NCI-H2081 (cell line): ENCODE measurements at places on chromosomes 11 and 22.

- DNase-seq: peak; percentile 63
Observed at GRCh38 chr11:115256397-115257197, 247.6 kb downstream of the CADM1 start.

DNA sequence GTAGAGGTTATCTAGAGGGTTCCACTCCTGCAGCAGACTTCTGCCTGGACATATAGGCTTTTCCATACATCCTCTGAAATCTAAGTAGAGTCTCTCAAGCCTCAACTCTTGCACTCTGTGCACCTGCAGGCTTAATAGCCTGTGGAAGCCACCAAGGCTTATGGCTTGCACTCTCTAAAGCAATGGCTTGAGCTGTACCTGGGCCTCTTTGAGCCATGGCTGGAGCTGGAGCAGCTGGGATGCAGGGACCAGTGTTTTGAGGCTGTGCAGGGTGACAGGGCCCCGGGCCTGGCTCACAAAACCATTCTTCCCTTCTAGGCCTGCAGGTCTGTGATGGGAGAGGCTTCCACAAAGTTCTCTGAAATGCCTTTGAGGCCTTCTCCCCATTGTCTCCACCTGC, 2.9 kb upstream of the NXPE4 start:
- DNase-seq: no peak

GRCh38 chr11:100663583-100663982, 23.5 kb upstream of the ARHGAP42 start:
- no peak for DNase-seq

GRCh38 chr11:8336356-8337129, 72.9 kb upstream of the LMO1 start:
- no peak for DNase-seq

- DNase-seq: no peak
Observed at GRCh38 chr11:6570691-6571427, 32.6 kb downstream of the RRP8 start.

DNA sequence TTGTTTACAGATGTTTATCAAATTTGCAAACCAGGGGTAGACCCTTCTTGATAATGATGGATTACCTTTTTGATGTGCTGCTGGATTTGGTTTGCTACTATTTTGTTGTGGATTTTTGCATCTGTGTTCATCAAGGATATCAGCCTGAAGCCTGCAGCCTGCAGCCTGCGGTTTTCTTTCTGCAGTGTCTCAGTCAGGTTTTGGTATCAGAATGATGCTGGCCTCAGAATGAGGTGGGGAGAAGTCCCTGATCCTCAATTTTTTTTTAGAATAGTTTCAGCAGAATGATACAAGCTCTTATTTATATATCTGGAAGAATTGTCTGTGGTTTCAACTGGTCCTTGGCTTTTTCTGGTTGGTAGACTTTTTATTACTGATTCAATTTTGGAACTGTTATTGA, 19.7 kb upstream of the RAB38 start:
- DNase-seq: no peak

- DNase-seq: no peak
Observed at GRCh38 chr11:117992136-117992535, 5.9 kb downstream of the IL10RA start.

GRCh38 chr11:25350899-25351803, 854.3 kb downstream of the LUZP2 start:
- no peak for DNase-seq

DNA sequence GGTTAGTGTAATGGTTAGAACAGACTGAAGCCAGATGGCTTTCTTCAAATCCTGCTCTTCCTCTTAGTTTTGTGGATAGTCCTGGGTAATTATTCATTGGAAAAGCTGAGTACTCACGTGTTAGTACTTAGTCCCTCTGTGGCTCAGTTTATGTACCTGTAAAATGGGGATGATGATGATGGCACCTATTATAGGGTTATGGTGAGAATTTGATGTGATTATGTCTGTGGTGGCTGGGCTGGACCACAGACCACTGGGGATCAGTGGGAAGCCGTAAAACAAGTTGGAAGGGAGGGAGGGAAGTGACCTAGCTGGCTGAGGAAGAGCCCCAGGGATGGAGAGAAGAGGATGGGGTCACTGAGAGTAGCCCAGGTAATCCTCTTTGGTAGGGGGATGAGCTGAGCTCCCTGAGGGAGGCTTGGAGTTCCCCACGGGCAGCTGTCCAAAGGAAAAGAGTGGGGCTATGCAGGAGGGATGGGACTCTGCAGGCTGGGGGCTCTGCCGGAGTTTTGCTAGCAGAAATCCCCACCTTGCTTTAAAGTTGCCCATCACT, 19.8 kb downstream of the ARHGEF17 start:
- no peak for DNase-seq

- peak; percentile 48 for DNase-seq
Observed at GRCh38 chr11:727859-728748, 19.2 kb upstream of the TALDO1 start.

DNA sequence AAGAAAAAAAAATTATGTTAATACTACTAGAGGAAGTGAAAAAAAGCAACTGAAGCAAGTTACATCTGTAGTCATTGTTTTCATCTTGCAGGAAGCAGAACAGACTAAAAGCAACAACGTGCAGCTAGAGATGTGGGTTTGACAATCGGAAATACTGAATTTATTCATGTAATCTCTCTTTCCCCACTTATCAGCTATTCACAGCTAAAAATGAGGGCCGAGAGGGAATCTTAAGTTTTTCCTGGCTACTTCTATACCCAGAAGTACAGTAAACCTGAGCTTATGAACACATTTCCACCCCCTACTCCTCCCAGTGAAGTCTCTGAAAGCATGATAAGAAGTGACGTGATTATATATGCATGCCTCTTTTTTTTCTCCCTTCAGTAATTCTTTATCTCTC, 116.5 kb downstream of the SPON1 start:
- no peak for DNase-seq

DNA sequence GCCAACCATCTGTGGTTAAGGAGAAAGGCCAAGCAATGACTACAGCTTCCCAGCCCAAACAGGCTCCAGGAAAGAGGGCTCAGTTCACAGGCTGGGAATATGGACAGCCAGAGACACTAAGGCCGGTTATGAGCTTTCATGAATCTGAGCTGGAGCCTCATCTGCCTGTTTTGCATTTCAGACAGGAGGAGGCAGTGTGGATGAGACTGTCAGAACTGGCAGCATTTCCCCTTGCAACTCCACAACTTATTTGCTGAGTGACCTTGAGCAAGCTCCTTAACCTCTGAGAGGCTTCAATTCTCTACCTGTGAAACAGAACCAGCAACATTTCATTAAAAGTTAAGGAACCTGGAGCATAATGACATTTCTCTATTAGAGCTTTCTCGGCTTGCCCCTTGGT, 264.0 kb downstream of the ETS1 start:
- DNase-seq: no peak

DNA sequence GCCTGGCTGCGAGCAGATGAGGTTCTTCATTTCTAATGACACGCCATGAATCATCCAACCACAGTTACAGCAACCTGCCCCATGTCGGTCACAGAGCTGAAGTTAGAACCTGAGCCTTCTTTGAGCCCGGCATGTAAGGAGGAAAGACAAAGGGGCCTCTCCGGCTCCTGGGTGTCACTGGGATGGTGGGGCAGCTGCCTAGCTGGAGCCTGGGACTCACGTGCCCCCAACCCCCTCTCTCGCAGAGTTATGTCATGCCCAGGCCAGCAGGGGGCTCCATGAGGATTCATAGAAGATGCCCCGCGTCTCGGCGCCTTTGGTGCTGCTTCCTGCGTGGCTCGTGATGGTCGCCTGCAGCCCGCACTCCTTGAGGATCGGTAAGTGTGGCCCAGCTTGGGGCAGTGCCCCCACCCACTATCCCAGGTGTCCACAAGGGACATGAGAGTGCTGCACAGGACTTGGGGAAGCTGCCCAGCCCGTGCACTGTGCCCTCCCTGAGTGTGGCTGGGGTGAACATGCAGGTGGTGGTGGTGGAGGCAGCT, 148.5 kb downstream of the GRIK4 start:
- DNase-seq: no peak

GRCh38 chr22:36873614-36874308, 13.0 kb downstream of the NCF4 start:
- DNase-seq: peak; percentile 18

- no peak for DNase-seq
Observed at GRCh38 chr22:29225422-29226090, 19.9 kb downstream of the EMID1 start.
